Activated CD4-positive, alpha-beta T cell treated with anti-CD3 and anti-CD28 coated beads, Interleukin-2, amount 10 ng/mL, durations not matched to agents 24 days and 14 days (primary cell): ENCODE measurements at places on chromosomes 12 and 14. TPM values are rescaled to one million over a fixed set of nuclear protein-coding genes. Genes with fewer than 3 reads are reported as not detected.

The GLS2 gene
- 1.9 and 2.4 TPM in 2 replicates for total RNA-seq

The AMN gene
- 0.35 and 0.62 TPM in 2 replicates for total RNA-seq

The RIPK3 gene
- total RNA-seq: 12.0 and 13.9 TPM in 2 replicates

- H3K27ac ChIP-seq: no peak overlapping the region
- peaks cover 9% of the 10 kb centered on the region for H3K27me3 ChIP-seq
- H3K4me1 ChIP-seq: peaks cover 3% of the 10 kb centered on the region
Measured at GRCh38 chr14:72563676-72564075, 330.2 kb downstream of the DPF3 start.

GRCh38 chr12:47841501-47841900 lies 21.8 kb upstream of the HDAC7 start:
- H3K27ac ChIP-seq: peak overlapping the region; percentile 63
- H3K27me3 ChIP-seq: no peaks in the 10 kb centered on the region
- no peak for DNase-seq
- peaks cover 36% of the 10 kb centered on the region for H3K4me1 ChIP-seq
- no peak overlapping the region for H3K4me3 ChIP-seq

DNA sequence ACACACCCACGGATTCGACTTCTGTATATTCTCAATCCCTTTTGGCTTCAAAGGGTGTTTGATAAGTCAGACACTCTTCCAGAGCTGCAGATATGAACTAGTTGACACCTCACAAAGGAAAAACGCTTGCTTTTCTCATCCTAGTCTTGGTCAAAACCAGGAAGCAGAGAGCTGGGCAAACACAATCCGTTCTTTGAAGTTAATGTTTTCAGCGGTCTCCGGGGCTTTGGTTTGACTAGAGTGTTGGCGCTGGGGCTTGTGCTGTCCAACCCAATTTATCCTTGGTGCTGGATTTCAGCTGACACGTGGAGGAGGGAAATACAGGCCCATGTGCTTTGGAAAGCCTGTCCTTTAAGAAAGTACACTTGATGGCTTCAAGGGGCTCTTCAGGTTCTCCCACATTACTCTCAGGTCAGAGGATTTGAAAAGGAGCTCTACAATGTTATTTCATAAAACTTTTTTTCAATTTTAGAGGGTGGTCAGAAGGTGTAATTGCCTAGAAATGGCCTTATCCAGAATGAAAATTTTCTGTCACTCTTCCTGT lies 985.8 kb downstream of the VRK1 start:
- no peak for DNase-seq
- peaks cover 18% of the 10 kb centered on the region for H3K4me1 ChIP-seq
- no peak overlapping the region for H3K27ac ChIP-seq
- H3K4me3 ChIP-seq: no peak overlapping the region
- no peaks in the 10 kb centered on the region for H3K27me3 ChIP-seq

GRCh38 chr12:104064842-104065427 lies 604 bp downstream of the HCFC2 start:
- peaks cover 17% of the 10 kb centered on the region for H3K36me3 ChIP-seq
- DNase-seq: peak; percentile 70
- peak overlapping the region; percentile 72 for H3K27ac ChIP-seq
- peaks cover 23% of the 10 kb centered on the region for H3K27me3 ChIP-seq
- peaks cover 18% of the 10 kb centered on the region for H3K4me1 ChIP-seq
- H3K4me3 ChIP-seq: peak overlapping the region; percentile 98
